ENCODE measurements at places on chromosomes 12 and 14. TPM values are rescaled to one million over a fixed set of nuclear protein-coding genes. Genes with fewer than 3 reads are reported as not detected.

Gene TAS2R9
- not detected for total RNA-seq

Gene NPAS3
- total RNA-seq, result not detected

Gene ITGB7
- 0.35 TPM for total RNA-seq

Gene EML5
- 0.45 TPM for total RNA-seq

Gene TSHR
- not detected for total RNA-seq

Gene LRTM2
- not detected for total RNA-seq

Gene C12orf56
- total RNA-seq, result not detected

Gene BDKRB1
- 0.86 TPM for total RNA-seq

Gene WNT1
- total RNA-seq, result not detected

Gene GLT8D2
- total RNA-seq, result 0.21 TPM

Gene CMA1
- total RNA-seq, result not detected

Gene FAM181A
- total RNA-seq, result not detected

Gene POTEG
- total RNA-seq, result not detected

Gene AKAP6
- total RNA-seq, result 0.54 TPM

Gene DICER1
- total RNA-seq, result 19.4 TPM

Gene ALKBH2
- 51.4 TPM for total RNA-seq

Gene FOXG1
- 0.12 TPM for total RNA-seq

Gene TIMM9
- 70.1 TPM for total RNA-seq

Gene LBHD2
- 0.50 TPM for total RNA-seq

Gene SERPINA9
- total RNA-seq, result not detected

Gene ANG
- 11.0 TPM for total RNA-seq

Gene TAS2R10
- not detected for total RNA-seq

Gene CLEC4D
- total RNA-seq, result not detected

Gene BRMS1L
- 13.8 TPM for total RNA-seq

Gene GNB3
- 2.1 TPM for total RNA-seq
